Right renal pelvis (tissue), 4 donors: ENCODE measurements at places on chromosomes 4 and X.

DNA sequence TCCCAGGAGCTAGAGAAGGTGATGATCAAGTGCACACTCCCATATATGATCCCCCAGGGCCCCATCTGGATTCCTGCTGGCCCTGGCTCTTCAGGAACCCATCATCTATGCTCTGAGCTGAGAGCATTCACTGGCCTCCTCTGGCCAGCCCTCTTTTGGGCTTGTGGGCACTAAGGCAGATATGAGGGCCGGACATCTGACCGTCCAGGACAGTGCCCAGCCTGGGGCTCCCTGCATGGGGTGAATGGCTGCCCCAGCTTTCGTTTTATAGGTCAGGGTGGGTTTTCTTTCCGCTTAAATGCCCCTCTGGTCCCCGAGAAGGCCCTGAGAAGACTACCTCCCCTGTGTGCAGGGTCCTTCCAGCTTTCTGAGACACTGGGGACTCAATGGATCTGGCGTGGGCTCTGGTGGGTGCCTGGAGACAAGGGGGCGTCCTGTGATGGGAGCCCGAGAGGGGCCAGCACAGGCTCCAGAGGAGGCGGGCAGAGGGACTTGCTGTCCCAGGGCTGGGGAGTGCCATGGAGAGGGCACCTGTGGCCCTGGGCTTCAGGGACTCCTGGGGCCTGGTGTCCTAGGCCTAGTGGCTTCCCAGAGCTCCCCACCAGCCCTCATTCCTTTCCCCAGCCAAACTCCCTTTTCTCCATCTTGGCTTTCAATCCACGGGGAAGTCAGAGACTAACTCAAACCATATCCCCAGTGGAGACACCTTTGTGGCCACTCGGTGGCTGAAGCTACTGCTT is 39.5 kb upstream of the GRPEL1 start:
- no peak for DNase-seq

DNA sequence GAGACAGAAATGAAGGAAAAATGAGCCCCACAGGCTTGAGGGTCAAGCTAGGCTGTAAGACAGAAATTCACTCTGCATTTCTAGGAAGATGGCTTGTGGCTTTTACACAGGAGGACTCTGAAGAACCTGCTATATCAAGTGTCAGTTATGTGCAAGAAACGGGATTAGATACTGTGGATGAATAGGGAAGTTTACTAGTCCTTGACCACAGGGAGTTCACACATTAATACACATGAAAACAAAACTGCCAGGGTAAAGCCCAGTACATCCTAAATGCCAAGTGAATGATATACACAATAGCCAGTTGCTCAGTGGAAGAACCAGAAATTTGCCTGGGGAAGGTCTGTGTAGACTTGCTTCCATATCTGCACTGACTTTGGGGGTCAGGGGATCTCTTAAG is 53.5 kb downstream of the TMEM131L start:
- no peak for DNase-seq

DNA sequence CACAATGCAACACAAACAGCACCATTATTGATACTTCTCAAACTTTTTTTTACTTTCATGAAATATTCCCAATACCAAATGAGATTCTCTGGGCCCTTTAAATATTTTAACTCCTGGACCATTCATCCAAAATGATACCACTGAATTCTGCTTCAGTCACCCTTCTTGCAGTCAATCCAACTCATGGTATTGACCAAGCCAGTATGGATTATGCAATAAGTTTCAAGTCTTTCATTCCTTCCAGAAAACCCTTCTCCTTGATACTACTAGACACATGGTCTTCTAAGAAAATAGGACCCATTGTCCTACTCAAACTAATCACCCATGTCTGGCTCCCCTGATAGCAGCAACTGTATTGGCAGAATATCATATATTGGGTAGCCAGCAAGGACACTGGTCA is 23.0 kb downstream of the ZNF721 start:
- DNase-seq: no peak

- no peak for DNase-seq
Observed at GRCh38 chrX:134588806-134589205, 69.5 kb downstream of the PLAC1 start.

DNA sequence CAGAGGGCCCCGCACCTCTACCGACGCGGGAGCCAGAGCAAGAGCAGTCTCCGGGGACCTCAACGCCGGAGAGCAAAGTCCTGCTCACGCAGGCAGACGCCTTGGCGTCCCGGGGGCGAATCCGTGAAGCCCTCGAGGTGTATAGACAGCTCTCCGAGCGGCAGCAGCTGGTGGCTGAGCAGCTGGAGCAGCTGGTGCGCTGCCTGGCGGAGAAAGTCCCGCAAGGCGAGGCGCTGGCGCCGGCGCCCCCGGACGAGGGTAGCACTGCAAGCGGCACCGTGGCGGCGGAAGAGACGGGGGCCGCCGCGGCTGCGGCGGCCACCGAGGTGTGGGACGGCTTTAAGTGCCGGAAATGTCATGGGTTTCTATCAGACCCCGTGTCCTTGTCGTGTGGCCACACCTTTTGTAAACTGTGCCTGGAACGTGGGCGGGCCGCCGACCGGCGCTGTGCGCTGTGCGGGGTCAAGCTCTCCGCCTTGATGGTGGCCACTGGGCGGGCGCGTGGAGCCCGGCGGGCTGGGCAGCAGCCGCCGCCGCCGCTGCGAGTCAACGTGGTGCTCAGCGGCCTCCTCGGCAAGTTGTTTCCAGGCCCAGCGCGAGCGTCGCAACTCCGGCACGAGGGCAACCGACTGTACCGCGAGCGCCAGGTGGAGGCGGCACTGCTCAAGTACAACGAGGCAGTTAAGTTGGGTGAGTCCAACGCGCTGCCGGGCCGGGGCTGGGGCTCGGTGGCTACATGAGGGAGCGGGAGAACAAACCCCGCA is 672 bp downstream of the LONRF3 start:
- DNase-seq: no peak
